NCI-H1105 (cell line): ENCODE measurements at places on chromosomes 7 and 10.

- no peak for DNase-seq
Measured at GRCh38 chr10:87503886-87504285, 807 bp upstream of the MINPP1 start.

- peak; percentile 5 for DNase-seq
Measured at GRCh38 chr10:61140765-61141392, 196.9 kb upstream of the RHOBTB1 start.

GRCh38 chr7:137942484-137943115 lies 59.3 kb downstream of the CREB3L2 start:
- no peak for DNase-seq

- DNase-seq: no peak
Measured at GRCh38 chr10:93406364-93407145, 75.6 kb downstream of the MYOF start.

DNA sequence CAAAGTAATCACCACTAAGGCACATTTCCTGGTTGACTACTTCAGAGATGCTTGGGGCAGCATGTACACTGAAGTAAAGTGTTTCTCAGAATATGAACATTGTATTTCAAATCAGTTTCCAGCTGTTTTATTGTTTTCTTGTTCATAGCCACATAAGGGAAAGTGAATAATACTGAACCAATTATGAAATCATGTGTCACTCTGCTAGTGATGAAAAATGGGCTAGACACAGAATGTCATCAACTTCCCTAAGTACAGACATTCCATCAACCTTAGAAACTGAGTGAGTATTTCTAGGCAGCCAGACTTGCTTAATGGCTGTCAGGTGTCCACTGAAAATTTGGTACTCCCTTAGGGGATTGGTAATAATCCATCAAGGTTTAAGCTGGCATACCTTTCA lies 603.5 kb downstream of the ARL4A start:
- no peak for DNase-seq

- no peak for DNase-seq
Measured at GRCh38 chr7:77714195-77714594, 17.9 kb downstream of the RSBN1L start.

DNA sequence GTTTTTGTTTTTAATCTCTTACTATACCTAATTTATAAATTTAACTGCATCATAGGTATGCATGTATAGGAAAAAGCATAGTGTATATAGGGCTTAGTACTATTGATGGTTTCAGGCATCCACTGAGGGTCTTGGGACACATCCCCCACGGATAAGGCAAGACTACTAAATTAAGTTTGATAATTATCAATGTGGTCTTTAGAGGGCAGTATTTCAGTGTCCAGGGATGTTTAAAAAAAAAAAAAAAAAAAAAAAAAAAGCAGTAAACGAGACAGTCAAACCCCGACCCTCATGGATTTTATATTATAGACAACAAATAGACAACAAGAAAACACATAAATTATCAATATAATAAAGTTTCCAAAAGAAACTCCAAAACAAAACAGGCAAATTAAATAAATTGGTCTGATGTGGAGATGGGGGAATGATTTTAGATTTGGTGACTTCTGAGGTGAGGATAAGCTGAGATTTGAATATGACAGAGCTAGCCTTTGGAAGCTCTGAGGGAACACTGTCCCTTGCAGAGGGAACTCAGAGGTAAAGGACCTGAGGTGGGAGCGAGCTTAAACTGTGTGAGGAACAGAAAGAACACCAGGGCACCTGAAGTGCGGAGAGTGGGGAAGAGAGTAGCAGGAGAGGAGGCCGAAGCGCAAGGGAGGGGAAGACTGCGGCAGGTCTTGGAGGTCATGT lies 14.8 kb downstream of the ACSM6 start:
- no peak for DNase-seq

DNA sequence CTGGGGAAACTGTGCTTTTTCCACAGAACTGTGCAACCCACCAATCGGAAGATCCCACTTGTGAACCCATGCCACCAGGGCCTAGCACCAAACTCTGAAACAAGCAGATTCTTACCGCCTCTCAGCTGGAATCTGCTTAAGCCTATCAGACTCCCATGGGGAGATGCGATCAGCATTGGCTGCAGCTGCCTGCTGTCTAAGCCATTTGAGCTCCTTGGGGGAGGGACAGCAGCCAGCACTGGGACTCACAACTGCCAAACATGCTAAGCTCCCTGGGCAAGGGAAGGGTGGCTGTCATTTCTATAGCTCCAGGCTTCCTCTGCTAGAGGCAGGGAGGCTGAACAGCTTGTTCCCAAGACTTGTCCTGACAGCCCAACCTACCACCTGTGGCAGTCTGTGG lies 283.8 kb downstream of the CDK14 start:
- no peak for DNase-seq

GRCh38 chr10:84291384-84291783 lies 37.0 kb upstream of the CCSER2 start:
- no peak for DNase-seq
